ENCODE measurements at places on chromosomes 4 and X.

DNA sequence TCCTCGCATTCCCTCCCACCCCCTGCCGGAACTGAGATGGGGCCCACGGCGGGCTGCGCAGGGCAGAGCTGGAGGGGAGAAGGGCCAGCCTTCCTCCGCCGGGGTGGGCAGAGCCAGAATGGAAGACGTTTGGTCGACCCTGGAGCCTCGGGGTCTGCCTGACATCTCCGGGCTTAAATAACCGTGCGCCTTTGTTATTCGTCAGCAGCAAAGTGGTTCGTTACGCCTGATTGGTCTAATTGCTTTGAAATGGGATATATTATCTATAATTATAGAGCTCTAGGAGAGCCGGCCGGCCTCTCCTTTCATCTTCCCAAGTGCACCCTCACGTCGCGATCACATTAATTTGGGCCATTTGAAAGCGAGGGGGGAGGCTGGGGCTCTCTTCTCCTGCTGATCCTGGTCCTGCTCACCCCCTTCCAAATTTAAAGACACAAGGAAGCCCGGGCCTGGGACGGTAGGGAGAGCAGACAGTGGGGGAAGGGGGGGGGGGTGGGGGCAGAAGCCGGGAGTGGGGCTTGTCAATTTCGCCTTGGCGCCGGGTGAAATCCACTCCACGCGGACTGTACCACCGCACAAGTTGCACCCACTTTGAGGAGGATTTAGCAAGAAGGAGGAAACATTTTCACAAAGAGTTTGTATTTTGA, 4.7 kb upstream of the MSX1 start:
- DNase-seq: no peak

- DNase-seq: no peak
These were observed 181.0 kb downstream of the AASDH start for GRCh38 chr4:56206258-56206657.

- DNase-seq: no peak
These were observed 30.0 kb upstream of the FGG start for GRCh38 chr4:154642373-154643009.

DNA sequence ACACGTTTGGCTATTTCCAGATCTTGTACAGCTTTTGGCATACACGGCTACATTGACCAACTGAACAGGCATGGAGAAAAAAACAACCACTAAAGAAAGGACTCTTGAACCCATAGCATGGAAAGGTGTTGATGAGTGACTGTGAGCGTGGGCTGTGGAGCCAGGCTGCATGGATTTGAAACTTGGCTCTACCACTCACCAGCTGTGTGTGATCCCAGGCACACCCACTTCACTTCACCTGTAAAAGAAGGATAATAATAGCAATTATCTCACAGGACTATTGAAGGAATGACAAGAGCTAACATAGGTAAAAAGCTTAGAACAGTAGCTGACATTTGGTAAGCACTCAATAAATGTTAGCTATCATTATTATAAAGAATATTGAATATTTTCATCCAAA, 301.7 kb upstream of the CPEB2 start:
- DNase-seq: no peak

DNA sequence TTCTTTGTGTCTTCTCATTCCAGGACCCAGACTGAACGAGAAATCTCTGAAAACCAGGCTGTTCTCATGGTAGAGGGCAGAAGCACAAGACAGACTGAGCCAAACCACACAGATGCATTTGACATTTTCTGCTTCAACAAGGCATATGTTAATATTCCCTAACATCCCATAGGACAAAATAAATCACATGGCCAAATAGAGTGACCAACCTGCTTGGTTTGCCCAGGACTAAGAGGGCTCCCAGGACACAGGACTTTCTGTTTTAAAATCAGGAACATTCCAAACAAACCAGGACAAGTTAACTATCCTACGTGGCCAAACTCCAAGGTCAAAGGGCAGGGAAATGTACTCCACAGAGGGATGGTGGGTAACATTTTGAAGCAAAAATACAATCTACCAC, 11.7 kb downstream of the CTPS2 start:
- DNase-seq: no peak

- DNase-seq: no peak
These were observed 21.8 kb downstream of the TLR2 start for GRCh38 chr4:153705743-153706468.
